Activated naive CD8-positive, alpha-beta T cell treated with anti-CD3 and anti-CD28 coated beads, Interleukin-2, amount 10 ng/mL, durations not matched to agents 7 days and 5 days (primary cell): ENCODE measurements at places on chromosomes 12 and 14.

DNA sequence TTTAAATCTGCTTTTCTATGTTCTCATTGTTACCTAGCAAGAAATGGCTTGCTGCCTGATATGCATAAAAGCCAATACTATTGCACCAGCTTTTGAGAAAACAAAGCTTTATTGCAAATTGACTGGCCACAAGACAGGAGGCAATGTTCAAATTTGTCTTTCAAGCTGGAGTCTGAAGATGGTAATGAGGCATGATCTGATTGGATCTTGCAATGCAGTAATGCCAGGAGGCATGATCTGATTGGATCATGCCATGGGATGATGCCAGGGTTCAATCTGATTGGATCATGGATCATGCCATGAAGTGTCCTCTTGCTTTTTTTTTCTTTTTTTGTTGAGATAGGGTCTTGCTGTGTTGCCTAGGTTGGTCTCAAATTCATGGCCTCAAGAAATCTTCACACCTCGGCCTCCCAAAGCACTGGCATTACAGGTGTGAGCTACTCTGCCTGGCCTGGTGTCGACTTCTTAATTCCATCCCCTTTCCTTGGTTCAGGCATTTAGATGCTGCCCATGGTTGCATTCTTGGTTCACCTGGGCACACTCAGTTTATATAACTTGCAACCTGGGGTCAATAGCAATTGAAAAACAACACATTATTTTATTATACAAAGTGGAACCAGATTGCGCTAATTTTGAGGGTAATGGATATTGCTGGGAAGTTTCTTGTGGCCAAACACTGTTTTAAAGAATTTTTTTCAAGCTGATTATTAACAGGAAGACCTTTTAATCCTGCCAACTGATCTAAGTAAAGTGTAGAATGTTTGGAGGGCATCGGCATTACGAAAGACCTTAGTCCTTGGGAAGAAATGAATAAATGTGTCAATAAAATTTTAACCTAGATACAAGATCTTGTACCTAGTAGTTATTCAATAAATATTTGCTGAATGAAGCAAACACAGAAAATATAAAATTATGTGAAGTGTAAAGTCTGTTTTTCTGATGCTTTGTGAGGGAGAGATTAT, 38.8 kb downstream of the HSD17B6 start:
- DNase-seq, result no peak
- H3K27ac ChIP-seq, result no peak overlapping the region
- no peaks in the 10 kb centered on the region for H3K36me3 ChIP-seq

GRCh38 chr14:33925235-33925634, 25.6 kb downstream of the EGLN3 start:
- H3K36me3 ChIP-seq, result peaks cover 9% of the 10 kb centered on the region
- peaks cover 2% of the 10 kb centered on the region for H3K4me1 ChIP-seq
- H3K27me3 ChIP-seq, result no peaks in the 10 kb centered on the region
- no peak overlapping the region for H3K4me3 ChIP-seq

DNA sequence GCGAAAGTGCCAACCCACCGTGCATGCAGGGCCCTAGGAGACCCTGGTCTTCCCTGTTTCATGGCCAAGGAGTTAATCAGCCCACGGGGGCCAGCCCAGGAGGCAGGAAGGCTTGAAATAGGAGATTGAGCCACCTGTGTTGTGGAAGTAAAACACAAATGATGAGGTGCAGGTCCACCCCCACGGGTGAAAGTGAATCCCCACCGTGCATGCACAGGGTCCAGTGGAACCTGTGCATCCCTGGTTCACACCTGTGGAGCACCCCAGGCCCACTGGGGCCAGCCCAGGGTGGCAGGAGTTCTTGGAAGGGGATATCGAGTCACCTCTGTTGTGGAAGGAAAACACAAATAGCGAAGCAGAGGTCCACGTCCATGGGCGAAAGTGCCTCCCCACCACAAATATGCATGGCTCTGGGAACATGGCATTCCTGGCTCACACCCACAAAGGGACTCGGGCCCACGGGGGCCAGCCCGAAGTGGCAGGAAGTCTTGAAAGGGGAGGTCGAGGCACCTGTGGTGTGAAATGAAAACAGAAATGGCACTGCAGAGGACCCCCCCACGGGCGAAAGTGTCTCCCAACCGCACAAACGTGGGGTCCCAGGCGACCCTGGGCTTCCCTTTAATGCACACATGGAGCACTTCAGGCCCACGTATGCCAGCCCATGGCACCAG, 381.5 kb downstream of the ALG10 start:
- H3K36me3 ChIP-seq, result no peaks in the 10 kb centered on the region
- no peaks in the 10 kb centered on the region for H3K4me1 ChIP-seq
- DNase-seq, result peak; percentile 9
- H3K27me3 ChIP-seq, result no peaks in the 10 kb centered on the region

DNA sequence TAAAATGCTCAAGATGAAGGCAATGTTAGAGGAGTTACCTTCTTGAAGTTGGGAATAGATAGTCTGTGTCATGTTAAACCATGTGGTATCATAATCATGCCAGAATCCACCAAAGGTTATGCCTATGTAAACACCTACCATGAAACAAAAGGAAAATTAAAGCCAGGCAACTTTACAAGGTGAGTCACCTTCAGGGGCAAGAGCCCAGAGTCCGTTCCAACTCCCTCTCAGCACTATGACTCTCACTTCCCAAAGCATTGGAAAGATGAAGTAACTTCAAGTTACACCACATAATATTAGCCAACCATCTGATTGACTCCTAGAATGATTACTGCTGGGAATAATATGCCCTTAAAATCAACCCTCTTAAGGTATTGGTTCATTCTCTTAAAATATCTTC, 38.5 kb downstream of the CATSPERB start:
- peaks cover 2% of the 10 kb centered on the region for H3K4me1 ChIP-seq
- DNase-seq, result no peak
- H3K36me3 ChIP-seq, result peaks cover 11% of the 10 kb centered on the region
- no peak overlapping the region for H3K27ac ChIP-seq
